ENCODE measurements at places on chromosomes 11 and 22.

DNA sequence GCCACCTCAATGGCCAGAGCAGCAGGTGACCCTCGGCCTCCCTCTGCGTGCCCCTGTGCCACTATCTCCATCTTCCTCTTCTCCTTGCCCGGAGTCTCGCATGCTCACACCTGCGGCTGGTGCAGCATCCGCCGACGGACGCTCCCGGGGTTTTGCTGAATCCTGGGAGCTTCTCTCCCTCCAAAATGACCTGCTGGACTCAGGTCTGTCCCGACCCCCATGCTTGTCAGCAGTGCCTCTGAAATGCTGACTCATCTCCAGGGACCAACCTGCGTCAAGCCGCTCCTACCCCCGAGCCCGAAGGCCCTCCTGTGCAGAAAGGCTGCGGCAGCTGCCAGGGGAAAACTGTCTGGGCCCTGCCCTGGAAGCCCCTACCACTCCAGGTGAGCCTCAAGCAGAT, 58.4 kb downstream of the CELSR1 start:
- no peak for DNase-seq

- DNase-seq, result no peak
Measured at GRCh38 chr11:15726221-15726746, 611.6 kb downstream of the INSC start.

GRCh38 chr11:65013130-65013887, 651 bp upstream of the ARL2 start:
- peak; percentile 48 for DNase-seq

DNA sequence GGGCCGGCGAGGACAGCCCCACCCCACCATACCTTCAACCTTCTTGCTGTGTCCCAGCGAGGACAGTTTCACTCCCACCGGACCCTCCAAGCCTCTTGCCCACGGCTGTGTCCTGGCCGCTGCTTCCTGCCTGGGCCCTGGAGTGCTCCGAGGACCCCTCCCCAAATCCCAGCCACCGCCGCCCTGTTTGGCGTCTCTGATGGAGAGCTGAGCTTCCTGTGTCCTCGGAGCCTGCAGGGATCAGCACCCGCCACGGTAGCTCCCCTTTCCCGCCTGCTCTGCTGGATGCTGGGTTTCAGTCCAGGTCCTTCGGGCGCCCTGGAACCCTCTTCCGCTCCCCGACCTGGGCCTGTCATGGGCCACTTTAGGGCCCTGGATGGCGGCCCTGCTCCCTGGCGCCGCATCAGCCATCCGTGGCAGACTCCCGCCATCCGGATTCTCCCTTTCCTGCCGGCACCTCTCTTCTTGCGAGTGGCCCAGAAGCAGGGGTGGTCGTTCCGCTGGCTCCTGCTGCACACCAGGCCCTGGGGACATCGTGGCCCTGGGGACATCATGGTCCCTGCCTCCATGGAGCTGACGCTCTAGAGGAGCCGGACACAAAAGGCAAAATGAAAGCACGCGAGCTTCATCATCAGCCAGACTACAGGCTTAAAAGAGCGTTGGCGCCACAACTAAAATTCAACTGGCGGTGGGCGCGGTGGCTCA, 34.3 kb upstream of the GAL start:
- no peak for DNase-seq

DNA sequence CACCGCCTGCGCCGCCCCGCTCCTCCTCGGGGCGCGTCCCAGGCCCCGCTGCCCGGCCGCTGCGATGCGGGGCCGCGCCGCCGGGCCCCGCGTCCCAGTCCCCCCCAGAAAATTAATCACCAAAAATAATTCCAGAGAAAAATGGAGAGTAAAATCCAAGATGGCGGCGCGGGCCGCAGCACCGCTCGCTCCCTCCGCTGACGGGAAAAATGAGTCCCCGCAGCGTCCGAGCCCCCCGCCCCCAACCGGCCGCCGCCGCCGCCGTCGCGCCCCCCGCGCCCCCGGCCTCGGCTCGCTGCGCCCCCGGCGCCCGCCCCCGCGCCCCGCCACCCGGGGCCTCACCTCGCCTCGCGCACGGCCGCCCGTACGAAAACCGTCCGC, at the start of gene KMT5B:
Gene KMT5B (minus strand): TSS at position 162 of the 381 bp plus-strand sequence. CDS start 23,220 bp downstream, outside the sequence.
- DNase-seq, result no peak

DNA sequence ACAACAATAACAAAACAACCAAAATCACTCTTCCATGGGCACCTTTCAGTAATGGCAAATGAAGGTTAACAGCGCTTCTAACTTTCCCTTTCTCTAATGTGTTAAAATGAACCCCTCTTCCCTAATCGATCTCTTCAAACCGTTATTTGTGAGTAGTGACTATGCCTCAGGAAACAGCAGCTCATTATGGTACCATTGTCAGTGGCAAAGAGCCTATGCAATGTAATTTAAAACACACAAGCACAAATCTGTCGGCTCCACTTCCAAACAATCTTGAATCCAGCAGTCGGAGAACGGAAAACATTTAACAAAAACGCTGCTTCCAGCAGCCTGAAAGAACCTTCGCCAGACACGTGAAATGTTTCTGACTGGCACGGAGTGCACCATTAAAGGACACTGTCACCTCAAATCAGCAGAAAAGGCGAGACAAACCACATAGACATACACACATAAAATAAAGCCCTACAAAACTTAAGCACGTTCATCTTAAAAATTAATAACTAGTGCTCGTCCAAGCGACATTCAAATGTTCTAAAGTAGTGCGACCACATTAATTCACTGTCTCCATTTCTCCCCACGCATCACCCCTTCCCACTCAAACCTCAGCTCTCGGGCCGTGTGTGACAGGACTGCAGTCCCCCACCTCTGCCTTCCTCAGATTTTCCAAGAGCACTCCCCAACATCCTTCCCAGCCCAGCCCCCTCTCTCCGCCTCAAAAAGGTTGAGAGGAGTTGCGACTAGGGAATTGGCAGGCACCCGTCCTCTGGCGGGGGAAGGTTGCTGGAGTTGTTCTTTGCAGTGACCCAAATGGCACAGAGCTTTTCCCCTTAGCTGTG, 748 bp downstream of the RAB30 start:
- no peak for DNase-seq

DNA sequence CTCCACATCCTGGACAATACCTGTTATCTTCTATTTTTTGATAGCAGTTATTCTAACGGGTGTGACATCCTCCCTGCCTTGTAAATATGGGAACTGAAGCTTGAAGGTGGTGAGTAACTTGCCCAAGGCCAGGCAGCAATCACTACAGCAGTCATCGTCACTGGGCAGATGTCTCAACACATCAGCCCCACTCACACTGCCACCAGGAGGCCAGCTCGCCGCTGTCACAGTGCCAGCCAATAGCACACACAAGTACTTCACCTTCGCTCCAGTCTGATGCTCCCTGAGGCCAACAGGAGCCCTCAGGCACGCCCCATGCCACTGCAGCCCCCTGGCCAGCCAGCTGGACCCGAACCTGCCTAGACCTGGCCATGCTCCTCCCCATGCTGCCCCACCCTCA, 4.9 kb upstream of the TTLL1 start:
- peak; percentile 76 for DNase-seq

- DNase-seq, result no peak
Measured at GRCh38 chr11:91912322-91912721, 312.3 kb upstream of the FAT3 start.

DNA sequence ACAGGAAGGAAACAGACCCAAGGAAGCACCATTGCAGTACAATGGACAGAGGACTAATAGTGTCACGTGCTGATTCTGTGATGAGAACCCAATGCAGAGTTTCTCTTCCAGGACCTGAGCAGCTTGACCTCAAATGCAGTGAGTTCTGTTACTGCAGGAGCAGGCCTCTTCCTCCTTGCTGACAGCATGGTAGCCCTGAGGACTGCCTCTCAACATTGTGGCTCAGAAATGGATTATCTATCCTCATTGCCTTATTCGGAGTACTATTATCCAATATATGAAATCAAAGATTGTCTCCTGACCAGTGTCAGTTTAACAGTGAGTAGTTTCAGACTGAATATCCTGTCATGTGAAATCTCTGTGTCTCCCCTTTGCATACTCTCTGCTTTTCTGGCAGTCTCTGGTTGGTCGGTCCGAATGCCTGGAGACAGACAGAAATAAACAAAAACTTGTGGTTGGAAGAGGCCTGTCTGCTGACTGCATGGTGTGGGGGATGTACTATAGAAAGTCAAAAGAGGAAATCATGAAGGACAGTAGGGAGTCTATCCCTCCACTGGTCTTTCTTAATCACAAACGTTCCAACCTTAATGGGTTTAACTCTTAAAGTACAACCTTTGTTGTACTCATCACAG, 6.9 kb upstream of the MS4A14 start:
- no peak for DNase-seq
